ENCODE measurements at places on chromosomes 3 and 15.

DNA sequence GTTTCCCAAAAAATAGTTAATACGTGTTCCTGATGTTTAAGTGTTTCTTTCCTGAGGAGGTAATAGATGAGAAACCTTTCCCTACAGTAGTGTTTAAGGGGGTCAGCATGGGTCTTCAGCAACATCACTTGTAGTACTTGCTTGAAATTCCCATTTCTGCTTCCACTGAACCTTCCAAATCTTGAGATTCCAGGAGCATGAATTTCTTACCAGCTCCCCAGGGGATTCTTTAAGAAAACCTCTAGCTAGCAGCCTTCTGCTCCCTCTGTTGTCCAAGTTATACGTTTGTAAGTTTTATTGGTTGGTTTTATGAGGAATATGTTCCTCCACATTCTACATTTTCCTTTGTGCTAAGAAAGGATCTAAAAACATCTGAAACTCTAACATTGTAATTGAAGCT lies 38.2 kb upstream of the ACP3 start:
- no peak for DNase-seq

- DNase-seq: no peak
These were observed 405.8 kb upstream of the ADAMTS9 start for GRCh38 chr3:65093641-65094040.

- DNase-seq: no peak
These were observed 252.7 kb downstream of the TJP1 start for GRCh38 chr15:29569533-29570092.

GRCh38 chr15:52114261-52115055 lies 1.9 kb upstream of the BCL2L10 start:
- DNase-seq: peak; percentile 47

DNA sequence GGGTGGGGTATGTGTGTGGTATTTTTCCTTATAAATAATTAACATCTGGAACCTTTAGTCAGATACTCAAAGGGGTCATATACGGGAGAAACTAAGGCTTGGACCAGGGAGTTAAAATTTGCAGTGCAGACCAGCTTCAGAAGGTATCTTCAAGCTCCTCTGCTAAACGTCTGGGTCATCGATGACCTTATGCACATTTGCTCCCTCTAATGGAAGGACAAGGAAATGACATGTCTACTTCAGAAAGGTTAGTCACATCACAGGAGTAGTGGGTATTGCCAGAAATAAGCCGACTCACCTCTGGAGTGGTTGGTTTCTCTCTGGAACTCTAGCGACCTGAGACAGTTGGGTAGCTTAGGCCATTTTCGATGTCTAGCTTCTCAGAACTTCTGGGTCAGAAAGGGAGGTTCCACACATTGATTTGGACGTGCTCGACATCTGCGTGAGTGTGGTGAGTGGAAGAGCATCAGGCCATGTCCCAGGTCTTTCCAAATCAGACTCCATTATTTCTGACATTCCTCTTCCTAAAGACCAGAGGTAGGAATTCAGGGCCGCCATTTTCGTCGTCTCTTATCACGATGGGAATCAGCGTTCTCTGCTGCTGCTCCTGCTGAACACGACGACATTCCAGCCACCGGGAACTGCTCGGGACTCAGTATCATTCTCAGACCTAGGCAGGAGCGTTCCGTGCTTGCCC lies 31.8 kb upstream of the RASA2 start:
- no peak for DNase-seq

GRCh38 chr3:52471371-52472238 lies 16.2 kb downstream of the NISCH start:
- no peak for DNase-seq

DNA sequence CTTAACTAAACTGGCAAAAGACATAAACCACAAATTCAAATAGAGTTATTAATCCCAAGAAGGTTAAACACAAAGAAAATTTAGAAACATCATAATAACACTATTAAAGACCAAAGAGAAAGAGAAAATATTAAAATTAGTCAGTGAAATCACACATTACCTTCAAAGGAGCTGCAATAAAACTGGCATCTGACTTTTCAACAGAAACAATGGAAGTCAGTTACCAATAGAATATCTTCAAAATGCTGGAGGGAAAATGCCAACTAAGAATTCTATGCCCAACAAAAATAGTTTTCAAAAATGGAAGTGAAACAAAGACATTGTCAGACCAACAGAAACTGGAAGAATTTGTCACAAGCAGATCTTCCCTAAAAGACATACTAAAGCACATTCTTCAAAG lies 68.7 kb upstream of the RNF7 start:
- DNase-seq: no peak

- DNase-seq: peak; percentile 12
These were observed 6.0 kb downstream of the POLG start for GRCh38 chr15:89328398-89329254.

GRCh38 chr15:80645494-80646065 lies 49.5 kb upstream of the ABHD17C start:
- no peak for DNase-seq

- no peak for DNase-seq
These were observed 722.6 kb downstream of the FHIT start for GRCh38 chr3:60528651-60529050.

DNA sequence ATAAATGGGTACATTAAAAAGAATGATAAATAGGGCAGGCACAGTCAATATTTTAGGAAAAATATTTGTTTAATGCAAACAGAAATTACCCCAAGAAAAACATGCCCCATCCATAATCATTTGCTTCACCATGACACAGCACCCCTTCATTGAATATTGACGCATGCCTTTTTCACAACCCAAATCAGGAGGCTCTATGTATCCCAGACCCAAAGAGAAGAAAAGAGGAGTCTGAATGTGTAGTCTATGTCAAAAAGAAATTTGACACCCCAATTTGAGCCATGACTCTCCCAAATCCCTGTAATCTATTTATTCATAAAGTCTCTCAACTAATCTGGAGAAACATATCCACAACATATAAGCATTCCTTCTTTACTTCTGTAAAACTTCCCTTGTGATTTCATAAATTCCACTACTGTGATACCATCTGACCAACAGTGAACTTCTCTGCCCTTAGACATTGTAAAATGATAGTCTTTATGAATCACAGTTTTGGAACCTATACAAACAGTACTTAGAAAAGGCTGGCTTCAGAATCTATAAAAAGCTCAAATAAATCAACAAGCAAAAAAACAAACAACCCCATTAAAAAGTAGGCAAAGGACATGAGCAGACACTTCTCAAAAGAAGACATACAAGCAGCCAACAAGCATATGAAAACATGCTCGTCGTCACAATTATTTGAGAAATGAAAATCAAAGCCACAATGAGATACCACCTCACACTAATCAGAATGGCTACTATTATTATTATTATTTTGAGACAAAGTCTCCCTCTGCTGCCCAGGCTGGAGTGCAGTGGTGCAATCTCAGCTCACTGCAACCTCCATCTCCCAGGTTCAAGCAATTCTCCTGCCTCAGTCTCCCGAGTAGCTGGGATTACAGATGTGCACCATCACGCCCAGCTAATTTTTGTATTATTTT lies 53.4 kb upstream of the XRN1 start:
- no peak for DNase-seq

- no peak for DNase-seq
These were observed 87.9 kb downstream of the RGMA start for GRCh38 chr15:93001156-93001555.

GRCh38 chr3:197367081-197367780 lies 68.8 kb upstream of the DLG1 start:
- no peak for DNase-seq

DNA sequence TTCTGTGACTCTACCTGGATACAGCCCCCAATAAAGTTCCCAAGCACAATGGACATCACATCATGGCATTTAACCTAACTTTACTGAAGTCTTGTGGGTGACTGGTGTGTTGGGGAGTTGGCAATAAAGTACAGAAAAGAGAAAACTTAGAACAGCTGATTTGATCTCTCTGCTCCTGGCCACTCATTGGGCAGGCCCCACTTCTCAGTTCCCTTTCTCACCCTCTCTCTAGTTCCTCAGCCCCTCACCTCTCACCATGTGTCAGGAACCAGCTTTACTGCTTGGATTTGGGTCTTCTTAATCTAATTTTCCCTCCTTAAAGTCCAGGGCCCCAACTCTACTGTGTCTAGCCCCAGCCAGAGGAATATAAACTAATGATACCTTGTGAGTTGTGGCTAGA lies 713 bp upstream of the MUC13 start:
- DNase-seq: no peak

DNA sequence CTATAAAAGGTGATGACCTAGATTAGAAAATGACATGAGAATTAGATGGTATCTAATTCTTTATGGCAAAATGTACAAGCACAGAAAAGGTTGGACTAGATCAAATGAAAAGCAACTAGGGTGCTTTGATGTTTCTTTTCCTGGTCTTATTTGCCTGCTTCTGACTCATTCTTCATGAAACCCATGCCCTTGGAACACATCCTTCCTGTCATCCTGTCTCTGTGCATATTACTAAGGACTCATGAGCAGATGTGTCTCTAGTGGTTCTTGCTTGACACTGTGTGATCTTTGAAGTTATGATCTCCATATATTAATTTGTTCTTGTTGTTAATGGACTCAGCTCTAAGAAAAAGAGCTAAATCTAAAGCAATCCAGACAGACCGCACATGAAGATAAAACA lies 314.0 kb downstream of the ERC2 start:
- no peak for DNase-seq

GRCh38 chr15:31060429-31061140 lies 40.9 kb downstream of the TRPM1 start:
- DNase-seq: no peak

- DNase-seq: no peak
These were observed 133.3 kb upstream of the HACD2 start for GRCh38 chr3:123718108-123718507.

GRCh38 chr3:187989575-187990153 lies 164.3 kb upstream of the LPP start:
- DNase-seq: no peak

- no peak for DNase-seq
These were observed 25.9 kb downstream of the MELTF start for GRCh38 chr3:197003461-197004385.

GRCh38 chr3:148420242-148420641 lies 277.5 kb upstream of the AGTR1 start:
- DNase-seq: no peak

DNA sequence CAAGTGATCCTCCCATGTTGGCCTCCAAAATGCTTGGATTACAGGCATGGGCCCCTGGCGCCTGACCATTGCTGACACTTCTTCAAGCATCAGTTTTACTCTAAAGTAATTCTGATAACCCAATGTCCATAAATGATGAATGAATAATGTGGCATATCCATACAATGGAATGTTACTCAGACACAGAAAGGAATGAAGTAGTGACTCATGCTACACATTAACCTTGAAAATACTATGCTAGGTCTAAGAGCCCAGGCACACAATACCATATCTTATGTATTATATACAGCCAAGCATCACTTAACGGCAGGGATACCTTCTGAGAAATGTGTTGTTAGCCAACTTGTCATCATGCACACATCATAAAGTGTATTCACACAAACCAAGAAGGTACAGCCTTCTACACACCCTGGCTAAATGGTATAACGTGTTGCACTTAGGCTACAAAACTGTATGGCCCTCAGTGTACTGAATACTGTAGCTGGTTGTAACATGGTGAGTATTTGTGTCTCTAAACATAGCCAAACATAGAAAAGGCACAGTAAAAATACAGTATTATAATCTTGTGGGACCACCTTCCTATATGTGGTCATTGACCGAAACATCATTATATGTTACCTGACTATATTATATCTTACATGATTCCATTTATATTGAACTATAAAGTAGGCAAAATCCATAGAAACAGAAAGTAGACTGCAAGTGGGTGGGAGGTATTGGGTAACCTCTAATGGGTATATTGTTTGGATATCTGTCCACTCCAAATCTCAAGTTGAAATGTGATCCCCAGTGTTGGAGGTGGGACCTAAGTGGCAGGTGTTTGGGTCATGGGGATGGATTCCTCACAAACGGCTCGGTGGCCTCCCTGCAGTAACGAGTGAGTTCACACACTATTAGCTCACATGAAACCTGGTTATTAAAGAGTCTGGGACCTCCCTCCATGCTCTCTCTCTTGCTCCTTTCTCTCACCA lies 31.4 kb downstream of the MKRN2 start:
- no peak for DNase-seq

GRCh38 chr15:52680041-52680391 lies 828 bp upstream of the ATOSA start:
- DNase-seq: no peak

- no peak for DNase-seq
These were observed 3.1 kb downstream of the ANXA2 start for GRCh38 chr15:60394689-60395097.

- no peak for DNase-seq
These were observed 1.7 kb downstream of the CMTM8 start for GRCh38 chr3:32240159-32240545.

DNA sequence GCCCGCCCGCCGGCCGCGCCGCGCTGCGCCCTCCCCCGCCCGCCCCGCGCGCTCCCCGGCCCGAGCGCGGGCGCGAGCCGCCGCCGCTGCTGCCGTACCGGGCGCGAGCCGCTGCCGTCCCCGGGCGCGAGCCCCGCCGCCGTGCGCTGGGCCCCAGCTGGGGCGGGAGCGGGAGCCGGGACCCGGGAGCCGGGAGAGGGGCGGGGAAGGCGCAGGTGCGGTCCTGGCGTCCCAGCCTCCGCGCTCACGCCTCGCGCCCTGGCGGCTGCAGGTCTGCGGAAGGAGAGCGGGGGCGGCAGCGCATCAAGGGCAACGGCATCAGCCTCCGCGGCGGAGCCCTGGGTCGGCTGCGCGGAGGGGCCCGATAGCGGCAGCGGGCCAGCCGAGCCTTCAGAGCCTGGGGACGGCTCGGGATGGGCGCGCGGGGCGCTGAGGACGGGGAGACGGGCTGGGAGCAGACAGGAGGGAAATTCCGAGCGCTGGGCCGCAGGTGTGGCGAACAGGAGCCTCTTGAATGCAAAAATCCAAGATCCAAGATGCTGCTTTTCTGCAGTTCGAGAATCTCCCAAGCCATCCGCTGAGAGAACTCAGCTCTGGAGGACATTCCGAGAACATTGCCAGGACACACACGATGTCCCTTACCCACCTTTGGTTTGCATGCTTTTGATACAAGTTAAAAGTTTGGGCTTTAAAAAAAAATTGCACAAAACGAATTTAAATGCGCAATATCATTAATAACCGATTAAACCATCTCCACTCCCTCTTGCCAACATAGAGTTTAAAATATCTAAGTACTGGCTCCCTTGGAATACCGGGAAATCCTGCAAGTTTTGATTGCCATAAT lies 251.1 kb downstream of the TJP1 start:
- peak; percentile 28 for DNase-seq

DNA sequence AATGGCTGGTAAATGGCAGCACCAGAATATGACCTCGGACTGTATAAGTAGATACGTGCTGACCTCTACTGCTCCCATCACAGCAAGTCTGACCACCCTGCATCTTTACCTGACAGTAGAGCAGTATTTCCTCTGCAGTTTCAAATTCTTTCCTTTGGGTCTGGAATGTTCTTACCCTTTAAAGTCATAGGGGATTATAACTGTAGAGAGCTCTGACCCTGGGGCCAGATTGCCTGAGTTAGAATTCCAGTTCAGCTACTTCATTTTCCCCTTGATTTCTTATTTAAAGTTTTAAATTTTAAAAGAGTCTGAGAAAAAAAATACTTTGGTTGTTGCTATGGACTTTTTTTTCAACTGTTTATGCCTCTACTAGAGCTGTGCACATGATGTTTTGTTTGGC lies 237.7 kb downstream of the NR1D2 start:
- no peak for DNase-seq
